ENCODE measurements at places on chromosomes 5 and 9.

DNA sequence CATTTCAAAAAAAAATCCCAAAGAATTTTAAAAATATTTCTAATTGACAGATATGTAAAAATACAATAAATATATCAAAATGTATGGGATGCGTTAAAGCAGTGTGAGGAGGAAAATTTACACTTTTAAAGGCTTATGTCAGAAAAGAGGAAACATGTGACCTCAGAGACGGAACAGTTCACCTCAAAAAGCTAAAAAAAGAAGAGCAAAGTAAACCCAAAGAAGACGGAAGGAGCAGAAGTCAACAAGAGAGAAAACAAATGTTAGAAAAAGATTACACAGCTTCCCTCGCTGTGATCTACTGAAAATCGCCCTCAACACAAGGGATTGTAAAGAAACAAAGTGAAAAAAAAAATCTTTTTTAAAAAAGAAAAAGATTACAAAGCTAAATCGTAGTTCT lies 186.9 kb downstream of the AUH start:
- no peak for DNase-seq

DNA sequence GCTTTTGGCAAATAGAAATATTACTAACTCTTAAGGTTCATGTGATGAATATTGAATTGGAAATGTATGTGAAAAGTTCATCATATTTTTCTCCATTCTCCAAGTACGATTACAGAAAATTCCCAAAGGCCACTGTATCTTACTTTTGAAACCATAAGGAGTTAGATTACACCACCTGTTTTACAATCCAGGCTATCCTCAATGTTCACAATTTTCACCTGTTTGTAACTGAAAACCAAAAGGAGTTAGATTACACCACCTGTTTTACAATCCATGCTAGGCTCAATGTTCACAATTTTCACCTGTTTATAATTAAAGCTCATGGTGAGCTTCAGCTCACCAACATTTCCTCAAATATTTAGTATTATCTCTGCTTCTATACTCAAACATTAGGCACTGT lies 188.0 kb downstream of the HCN1 start:
- no peak for DNase-seq

- no peak for DNase-seq
Observed at GRCh38 chr5:115624994-115625393, 842 bp downstream of the TMED7 start.

DNA sequence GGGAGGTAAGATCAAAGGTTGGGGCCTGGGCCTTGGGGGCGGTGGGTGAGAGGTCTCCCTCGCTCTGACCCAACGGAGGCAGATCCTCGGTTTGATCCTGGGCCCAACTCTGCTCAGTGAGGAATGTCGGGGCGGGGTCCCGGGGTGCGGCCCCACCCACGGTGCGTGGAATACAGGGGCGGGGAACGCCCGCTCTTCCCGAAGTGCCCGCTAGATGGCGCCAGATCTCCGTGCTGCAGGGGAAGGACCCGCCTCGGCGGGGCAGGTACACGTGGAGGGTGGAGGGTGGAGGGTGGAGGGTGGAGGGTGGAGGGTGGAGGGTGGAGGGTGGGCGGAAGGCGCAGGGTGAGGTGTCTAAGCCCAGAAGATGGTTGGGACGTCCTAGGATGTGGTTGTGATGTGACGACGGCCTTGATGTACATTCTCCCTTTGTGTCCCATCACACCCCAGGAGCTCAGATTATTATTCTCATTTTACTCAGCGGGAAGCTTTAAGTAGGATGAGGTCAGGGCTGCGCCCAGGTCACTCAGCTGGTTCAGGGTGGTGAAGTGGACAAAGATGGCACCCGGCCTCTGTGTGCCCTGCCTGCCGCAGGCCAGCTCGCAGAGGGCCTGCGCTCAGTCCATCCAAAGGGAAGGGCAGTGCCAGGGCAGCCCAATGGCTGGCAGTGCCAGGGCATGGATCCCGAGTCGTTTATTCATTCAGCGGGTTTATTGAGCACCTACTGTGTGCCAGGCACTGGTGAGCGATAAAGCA lies 9.4 kb upstream of the RPS14 start:
- peak; percentile 88 for DNase-seq

DNA sequence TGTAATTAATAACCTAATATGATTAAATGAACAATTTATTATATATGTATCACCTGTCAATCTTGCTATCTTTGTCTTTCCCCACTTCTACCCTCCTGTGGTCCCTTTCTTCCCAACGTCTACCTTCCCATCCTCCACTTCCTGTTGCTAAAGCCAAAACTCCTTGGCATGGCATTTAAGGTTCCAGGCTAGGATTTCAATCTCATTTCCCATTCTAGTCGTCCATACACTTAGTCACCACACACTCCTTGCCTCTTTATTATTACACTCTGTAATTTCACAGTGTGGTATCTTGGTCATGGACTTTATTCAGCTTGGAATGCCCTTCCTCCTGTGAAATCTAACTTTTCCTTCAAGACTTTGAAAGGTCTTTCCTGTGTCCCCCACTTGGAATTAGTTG lies 115.3 kb downstream of the SEMA6A start:
- DNase-seq = no peak

DNA sequence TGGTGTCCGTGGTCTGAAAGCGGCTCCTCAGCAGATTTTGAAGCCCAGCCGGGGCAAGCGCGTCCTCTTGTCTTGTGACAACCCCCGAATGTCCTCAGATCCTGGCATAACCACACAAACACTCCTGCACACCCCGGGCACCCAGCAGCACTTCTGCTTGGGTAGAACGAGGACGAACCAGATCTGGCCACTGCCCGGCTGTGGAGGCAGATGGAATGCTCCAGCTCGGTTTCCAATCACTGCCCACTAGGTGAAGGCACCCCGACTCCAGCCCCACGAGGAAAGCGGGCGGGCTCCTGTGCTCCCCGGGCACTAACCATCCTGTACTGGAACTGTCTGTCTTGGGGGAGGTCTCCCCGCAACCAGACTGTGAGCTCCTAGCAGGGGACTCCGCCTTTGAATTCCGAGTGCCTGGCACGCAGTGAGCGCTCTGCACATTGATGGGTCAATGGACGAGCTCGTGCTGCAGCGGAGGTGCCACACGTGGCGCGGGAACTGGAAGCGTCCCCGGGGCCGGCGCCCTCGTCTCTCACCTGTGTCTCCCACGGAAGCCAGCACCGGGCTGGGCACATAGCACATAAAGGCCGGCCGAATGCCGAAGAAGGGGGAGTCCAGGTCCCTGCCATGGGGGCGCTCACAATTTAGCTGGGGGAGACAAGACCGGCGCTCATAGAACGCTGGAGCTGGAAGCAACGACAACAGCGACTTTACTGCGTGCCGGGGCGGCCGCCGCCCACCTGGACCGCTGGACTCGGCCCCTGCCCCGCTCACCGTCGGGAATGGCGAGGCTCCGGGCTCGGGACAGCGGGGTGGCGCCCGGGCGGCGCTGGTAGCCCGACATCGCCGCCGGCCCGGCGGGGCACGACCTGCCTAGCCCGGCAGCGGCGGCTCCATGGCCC lies 608 bp downstream of the ENTR1 start:
- DNase-seq = peak; percentile 78

GRCh38 chr5:15746833-15747232 lies 246.9 kb downstream of the FBXL7 start:
- no peak for DNase-seq

Data from AG20443 (cell line).